ENCODE measurements at places on chromosomes 2 and 18.

- no peak for DNase-seq
Observed at GRCh38 chr18:57211776-57212175, 64.9 kb downstream of the BOD1L2 start.

DNA sequence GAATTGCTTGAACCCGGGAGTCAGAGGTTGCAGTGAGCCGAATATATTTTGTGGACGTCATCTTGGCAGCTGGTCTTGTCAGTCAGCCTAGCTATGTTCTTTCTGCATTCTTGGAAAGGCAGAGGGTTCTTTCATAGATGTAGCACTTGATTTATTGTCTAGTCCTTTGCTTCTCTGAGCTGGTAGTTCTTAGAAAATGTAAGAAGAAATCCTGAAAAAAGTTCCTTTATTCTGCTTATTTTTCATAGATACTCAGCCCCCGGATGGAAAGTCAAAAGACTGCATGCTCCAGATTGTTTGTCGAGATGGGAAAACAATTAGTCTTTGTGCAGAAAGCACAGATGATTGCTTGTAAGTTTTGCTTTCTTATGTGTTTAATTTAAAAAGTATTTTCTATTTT is 21.3 kb downstream of the PLEKHB2 start:
- no peak for DNase-seq

DNA sequence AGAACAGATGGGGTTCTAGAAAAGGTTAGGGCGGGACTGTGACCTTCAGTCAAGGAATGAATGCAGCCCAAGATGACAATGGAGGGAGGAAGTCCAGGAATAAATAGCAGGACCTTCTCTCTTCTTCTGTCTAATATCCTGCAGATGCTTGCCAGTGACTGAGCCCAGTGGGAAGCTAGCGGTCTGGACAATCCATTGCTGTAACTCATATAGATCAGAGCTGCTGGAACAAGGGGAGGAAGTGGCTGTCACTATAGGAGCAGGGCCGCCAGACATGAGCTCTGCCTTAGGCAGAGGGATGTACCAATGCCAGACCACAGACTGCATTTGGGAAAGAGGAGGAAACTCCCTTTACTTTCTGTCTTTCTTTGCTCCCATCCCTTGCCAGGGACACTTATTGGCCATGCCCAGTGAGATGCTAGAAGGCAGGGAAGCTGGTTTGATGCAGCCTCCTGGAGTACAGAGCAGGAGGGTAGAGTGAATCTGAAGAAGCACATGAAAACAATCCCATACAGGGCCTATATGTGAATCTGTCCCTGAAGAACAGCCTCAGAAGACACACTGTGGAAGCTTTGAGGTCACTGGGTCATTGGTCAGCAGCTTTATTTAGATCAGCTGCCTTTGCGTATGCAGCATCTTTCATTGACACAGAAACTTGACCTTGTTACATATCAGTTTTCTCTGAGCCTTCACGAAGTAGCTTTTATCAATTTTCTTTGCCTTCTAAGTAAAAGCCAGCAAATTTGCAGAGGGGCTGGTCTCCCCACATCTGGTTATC is 65.4 kb downstream of the CCDC85A start:
- DNase-seq = no peak

- no peak for DNase-seq
Observed at GRCh38 chr18:57210716-57211411, 64.0 kb downstream of the BOD1L2 start.

GRCh38 chr2:61811821-61812220 is 42.0 kb downstream of the FAM161A start:
- no peak for DNase-seq
